CD4-positive, alpha-beta T cell treated with Interleukin-10 for 1 hour (primary cell): ENCODE measurements at places on chromosomes 1 and 21.

DNA sequence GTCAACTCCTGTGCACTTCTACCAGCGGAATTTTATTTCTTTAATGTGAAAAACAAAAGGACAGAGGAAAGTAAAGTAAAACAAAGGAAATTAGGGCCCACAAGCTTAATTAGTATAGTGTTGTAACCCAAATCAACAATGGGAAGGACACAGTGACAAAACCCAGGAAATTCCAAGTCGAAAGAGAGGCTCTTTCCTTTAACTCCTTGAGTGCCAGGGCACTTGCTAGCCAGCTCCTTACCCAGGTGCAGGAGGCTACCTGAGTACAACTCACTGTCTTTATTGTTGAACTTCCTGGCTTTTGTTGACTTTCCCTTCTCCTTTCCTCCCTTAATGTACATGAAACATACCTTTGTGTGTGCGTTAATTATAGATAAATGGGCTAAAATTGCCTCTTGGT, 55.0 kb downstream of the PEX14 start:
- DNase-seq = no peak

- no peak for DNase-seq
These were observed 48.4 kb downstream of the TRMT1L start for GRCh38 chr1:185108321-185108720.

DNA sequence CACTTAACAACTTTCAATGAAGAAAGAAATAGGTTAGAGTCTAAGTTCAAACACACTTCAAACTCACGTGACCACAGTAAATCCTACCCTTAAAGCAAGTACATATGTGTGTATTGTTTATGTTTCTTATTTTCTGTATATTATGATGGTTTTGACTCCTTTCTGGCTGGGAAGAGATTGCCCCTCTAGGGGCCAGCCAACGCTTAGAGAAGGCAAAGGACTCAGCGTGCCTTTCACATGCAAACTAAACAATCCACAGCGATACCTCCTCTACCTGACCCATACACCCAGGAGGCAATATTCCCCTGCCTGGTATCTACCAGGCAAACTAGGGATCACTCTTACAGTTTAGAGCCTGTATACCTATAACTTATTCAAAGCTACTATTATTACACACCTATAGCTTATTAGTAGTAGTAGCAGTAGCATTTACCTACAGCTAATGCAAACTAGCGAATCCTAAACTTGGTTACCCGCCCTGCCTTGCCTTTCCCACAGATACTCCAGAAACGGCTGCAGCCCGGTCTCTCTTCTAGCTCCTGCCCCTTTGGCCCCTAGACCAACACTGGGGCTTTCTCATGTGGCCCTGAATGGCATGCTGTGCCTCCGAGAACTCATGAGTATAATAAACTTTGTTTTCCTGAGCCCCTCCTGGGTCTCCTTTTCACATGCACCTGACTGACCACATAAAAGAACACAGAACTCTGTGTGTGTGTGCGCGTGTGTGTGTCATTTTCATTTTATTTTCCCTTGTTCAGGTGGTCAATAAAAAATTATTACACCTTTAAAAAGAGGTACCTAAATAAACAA, 14.0 kb downstream of the NRIP1 start:
- no peak for DNase-seq

DNA sequence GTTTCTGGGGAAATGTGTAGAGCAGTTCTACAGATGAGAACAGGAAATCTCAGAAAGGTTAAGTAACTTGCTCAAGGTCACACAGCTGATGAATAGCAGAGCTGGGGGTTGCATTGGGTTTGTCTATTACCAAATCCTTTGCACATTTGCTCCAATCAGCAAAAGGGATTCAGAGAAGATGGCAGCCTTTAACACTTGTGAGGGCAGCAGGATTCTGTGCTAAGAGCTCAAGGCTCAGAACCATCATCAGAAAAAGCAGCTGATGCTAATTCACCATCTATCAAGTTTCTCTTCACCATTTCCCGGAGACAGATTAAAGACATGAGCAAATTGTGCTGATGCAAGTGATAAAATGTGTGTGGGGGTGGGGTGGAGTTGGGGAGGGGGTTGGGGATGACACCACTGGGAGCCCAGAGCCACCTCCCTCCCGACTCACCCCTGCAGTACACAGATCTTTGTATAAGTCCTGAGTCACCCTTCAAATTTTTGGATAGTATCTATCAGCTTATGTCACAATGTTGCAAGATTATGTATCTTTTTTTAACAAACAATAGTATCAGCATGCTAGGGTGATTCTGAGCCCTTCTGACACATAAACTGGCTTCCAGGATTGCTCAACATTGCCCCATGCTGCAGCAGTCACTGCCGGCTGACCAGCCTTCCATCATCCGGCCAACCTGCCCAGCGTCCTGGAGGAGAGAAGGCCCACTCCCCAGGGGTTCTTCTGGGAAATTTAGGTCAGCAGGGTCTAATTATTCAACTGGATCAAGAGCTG, 2.8 kb upstream of the SPSB1 start:
- no peak for DNase-seq

DNA sequence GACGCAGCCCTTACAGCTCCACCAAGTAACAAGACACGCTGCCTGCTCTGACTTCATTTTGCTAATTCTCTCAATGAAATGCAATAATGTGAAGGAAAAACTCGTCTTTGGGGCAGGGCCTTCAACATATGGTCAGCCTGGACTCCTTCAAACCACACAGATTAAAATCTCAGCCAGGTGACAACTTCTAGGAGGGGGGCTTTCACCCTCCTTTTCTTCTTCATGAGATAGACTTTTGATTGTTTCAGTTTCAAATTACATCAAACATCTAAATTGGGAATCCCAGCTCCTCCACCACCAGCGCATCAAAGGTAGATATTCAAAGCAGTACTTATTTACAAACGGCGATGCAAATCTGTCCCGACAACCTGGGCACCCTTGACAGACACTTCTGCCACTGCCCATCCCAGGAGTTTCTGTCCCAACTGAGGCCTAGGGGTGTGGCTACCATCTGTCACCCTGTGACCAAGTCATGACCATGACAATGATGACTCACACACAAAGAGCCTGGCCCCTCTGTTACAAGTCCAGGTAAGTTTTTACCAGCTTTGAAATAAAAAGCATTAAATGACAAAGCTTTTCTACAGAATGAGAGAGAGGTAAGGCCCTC, 29.7 kb downstream of the SSBP3 start:
- no peak for DNase-seq

- no peak for DNase-seq
These were observed 20.7 kb upstream of the GJA5 start for GRCh38 chr1:147781056-147781471.

DNA sequence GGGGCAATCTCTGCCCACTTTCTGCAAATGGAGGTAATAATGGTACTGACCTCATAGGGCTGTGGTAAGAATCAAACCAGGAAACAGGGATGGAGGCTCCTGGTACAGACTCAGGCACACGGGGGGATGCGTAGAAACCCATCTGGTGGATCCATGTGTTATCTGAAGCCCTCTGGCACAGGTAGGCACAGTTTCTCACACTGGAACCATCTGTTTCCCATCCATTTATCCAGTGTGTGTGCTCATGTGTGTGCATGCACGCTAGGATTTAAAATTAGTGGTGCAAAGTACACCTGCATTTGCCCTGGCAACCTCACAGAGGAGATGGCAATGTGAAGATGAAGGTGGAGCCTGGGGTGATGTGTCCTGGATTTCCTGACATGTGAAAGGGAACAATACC, 103.3 kb downstream of the RAVER2 start:
- DNase-seq = no peak

DNA sequence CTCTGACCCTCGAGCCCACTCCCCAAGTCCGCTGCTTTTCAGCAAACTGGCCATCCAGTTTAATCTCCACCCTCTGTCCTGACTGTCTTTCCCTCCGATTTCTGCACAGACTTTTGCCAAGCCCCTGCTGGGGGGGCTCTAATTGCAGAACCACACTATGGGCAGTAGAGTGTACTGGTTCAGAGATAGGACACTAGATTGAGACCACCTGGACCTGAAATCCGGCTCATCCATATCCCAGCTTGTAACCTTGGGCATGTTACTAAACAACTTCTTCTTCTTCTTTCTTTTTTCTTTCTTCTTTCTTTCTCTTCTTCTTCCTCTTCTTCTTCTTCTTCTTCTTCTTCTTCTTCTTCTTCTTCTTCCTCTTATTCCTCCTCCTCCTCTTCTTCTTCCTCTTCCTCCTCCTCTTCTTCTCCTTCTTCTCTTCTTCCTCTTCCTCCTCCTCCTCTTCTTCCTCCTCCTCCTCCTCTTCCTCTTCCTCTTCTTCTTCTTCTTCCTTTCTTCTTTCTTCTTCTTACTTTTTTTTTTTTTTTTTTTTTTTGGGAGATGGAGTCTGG, 7.7 kb downstream of the LRRC71 start:
- no peak for DNase-seq

GRCh38 chr1:48591181-48591580, 119.2 kb upstream of the SPATA6 start:
- DNase-seq = no peak

DNA sequence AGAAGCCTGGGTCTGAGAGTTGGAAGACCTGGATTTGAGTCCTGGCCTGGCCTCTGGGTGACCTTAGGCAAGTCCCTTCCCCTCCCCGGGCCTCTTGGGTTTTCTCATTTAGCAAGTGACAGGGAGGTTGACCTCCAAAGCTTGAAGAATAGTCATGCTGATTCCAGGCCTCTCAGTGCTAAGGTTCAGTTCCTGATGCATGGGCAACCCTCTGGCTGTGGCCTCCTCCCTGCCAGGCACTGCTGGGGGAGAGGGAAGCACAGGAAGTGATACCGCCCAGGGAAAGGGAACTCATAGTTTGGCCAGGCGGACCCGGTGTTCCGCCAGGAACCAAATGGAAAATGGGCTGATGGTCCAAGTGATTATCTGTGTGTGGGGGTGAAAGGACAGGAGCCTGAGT, 23.6 kb upstream of the WASF2 start:
- no peak for DNase-seq

DNA sequence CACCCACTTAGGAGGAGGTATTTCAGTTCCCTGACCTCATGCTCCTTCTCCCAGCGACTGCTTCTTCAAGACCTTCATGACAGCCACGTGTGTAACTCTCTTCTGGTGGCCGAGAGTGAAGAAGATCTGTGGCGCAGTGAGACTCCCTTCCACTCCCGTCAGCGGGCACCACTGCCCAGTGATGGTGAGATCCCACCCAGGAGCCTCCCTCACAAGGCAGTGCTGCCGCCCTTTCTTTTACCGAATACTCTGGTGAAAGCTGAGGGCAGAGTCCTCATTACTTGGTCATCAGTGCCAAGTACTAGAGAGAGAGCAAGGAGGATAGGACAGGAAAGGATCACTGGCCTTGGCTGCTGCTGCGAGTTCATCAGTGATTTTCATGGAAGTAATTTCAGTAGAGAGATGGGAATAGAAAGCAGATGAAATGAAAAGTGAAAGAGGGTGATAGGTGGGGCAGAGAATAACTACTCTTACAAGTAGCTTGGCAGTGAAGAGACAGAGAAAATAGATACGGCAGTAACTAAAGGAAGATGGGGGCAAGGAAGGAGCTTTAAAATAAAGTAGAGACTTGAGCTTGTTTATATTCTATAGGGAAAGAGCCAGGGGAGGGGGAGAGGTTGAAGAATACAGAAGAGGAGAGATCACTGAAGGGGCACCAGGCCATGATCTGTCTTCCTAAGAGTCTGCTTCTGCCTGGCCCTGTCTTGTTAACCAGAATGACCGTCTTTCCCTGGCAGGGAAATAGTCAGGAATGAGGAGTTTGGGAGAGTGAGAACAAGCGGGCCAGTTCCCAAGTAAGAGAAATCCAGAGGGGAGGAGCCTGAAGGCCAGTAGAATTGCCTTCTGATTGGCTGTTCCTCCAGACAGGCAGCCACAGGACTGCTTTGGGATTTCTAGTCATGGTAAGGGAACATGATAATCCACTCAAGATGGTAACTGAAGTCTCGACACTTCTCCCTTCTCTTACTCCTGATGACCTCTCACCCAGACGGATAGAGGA, 18.3 kb downstream of the HYI start:
- no peak for DNase-seq

DNA sequence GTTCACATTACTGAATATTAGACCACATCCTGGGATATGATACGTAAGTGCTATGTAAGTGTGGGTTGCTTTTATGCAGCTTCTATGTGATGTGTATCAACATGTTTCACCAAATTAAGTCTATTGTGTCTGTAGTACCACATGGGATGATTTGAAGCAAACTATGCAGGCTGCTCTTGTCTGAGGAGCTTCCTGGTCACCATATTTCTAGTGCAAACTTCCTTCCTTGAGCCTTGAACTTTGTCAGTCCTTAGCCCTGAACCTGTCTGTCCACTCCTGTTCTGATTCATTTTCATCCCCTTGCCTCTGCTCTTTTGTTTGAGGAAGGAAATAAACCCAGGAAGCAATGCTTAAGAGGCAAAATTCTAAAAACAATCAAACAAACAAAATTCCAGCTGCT, 117.5 kb upstream of the VANGL1 start:
- no peak for DNase-seq

DNA sequence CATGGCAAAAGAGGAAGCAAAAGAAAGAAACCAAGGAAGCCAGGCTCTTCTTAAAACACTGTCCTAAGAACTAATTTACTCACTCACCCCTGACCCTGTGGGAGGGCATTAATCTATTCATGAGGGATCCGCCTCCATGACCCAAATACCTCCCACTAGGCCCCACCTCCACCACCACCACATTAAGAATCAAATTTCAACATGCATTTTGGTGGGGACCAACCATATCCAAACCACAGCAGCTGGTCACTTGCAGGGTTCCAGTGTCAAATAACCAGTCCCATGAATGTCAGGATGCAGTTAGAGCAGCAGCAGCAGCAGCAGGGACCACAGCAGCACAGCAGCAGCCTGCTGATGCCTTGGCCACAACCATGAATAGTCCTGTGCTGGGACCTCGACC, 83.8 kb downstream of the ZC3H11B start:
- no peak for DNase-seq
